ENCODE measurements at places on chromosomes 1 and 21. TPM values are rescaled to one million over a fixed set of nuclear protein-coding genes. Genes with fewer than 3 reads are reported as not detected.

Gene RHBG
- total RNA-seq: 3.5 TPM

Gene SEMA4A
- 30.5 TPM for total RNA-seq

Gene TMEM167B
- total RNA-seq: 52.3 TPM

Gene SLC9A1
- total RNA-seq: 13.6 TPM

Gene ABCG1
- 80.2 TPM for total RNA-seq

Gene CEP350
- 55.8 TPM for total RNA-seq
